ENCODE measurements at places on chromosomes 5 and 9. TPM values are rescaled to one million over a fixed set of nuclear protein-coding genes. Genes with fewer than 3 reads are reported as not detected.

GRCh38 chr9:129598089-129598596, 22.8 kb downstream of the C9orf50 start:
- no peak for DNase-seq
- peaks cover 45% of the 10 kb centered on the region for H3K4me1 ChIP-seq

DNA sequence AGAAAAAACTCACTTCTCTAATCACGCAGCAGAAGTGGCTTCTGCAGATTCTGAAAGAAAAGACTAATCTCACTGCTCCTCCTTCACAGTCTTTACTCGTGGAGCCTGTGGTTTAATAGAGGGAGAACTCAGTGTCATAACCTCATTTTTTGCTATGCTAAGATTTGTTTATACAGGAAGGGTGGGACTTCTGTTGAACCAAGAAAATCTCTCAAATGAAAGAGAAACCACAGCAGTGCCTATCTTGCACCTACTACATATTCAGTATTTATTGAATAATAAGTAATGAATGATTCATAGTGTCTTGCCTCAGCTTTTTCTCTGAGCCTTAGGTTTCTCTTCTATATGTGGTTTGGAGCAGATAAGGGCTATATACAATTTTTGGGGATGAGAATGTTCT, 136.1 kb upstream of the DMAC1 start:
- no peak overlapping the region for H3K4me3 ChIP-seq
- DNase-seq: no peak
- H3K4me1 ChIP-seq: no peaks in the 10 kb centered on the region
- H3K27ac ChIP-seq: no peak overlapping the region
- no peaks in the 10 kb centered on the region for H3K27me3 ChIP-seq

DNA sequence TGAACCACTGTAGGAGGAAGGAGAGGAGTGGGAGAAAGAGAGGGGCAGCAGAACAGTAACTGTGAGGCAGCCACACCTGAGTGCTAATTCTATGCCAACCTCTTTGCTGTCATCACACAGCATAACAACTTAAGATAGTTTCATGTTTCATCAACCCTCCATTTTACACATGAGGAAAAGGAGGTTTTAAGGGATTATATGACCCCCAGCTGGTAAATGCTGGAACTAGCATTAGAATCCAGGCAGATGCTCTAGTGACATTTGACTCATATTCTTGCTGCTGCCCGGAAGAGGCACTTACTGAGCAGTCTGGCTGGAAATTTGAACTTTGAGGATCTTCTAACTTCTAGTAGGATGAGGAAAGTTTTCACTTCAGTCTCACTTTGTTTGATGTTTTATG, 24.1 kb upstream of the VLDLR start:
- H3K4me1 ChIP-seq: peaks cover 3% of the 10 kb centered on the region
- H3K27ac ChIP-seq: no peak overlapping the region
- no peaks in the 10 kb centered on the region for H3K36me3 ChIP-seq
- H3K27me3 ChIP-seq: no peaks in the 10 kb centered on the region

DNA sequence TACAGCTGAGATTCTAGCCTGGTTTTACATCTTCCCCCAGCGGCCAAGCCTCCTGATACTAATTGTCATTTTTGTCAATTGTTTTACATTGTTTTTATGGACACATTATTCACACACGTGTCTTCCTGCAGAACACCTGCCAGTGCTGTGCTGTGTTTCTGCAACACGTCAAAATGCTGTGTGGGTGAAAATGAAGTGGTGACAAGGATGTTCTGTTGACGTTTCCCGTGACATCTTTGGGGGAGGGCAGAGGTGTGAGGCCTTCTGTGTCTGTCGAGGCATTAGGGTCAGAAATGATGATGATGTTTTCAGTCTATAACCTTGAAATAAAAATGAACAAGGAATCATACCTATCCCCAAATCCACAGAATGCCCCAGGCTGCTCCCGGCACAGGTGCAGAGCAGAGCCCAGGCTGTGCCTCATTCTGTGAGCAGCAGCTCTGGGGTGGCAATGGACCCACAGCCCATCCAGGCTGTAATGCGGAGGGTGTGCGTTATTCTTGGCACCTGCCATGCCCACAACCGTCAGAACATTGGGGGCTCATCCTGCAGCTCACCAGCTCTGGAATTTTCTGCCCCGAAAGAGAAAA, 23.6 kb upstream of the CEP72 start:
- no peak overlapping the region for H3K4me3 ChIP-seq
- no peak for DNase-seq
- H3K4me1 ChIP-seq: peaks cover 19% of the 10 kb centered on the region
- no peaks in the 10 kb centered on the region for H3K36me3 ChIP-seq

DNA sequence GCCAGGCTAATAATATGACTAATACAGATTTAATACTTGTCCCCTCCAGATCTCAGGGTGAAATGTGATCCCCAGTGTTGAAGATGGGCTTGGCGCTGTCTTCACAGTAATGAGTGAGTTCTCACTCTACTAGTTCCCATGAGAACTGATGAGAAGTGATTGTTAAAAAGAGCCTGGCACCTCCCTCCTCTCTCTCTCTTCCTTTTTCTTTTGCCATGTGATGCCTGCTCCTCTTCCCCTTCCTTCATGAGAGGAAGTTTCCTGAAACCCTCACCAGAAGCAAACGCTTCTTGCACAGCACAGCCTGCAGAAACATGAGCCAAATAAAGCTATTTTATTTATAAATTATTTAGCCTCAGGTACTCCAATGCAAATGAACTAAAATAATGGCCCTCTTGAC, 55.2 kb downstream of the GLDC start:
- H3K4me3 ChIP-seq: no peak overlapping the region
- H3K27me3 ChIP-seq: no peaks in the 10 kb centered on the region
- H3K27ac ChIP-seq: no peak overlapping the region
- no peaks in the 10 kb centered on the region for H3K36me3 ChIP-seq

DNA sequence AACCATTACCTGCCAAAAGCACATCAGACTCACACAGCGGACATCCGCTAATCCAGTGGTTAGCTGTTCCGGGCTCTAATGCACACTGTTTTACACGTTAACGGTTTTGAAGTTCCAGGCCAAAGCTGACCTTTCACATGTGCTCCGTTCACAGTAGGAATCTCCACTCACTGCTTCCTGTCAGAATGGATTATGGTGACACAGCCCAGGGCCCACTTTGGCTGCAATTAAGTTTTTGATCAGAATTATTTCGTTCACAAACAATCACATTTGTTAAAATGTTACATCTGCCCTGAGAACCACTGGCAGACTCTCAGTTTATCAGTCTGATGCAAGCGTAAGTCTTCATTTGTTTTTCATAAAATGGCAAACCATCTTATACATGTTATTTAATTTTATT, 30.2 kb upstream of the CATSPER3 start:
- H3K36me3 ChIP-seq: peaks cover 5% of the 10 kb centered on the region
- DNase-seq: no peak
- H3K4me1 ChIP-seq: no peaks in the 10 kb centered on the region
- no peak overlapping the region for H3K4me3 ChIP-seq
- H3K27me3 ChIP-seq: no peaks in the 10 kb centered on the region

- peak within 1 kb of the TSS; percentile 96 for H3K4me3 ChIP-seq
- peaks cover 13% of the 10 kb centered on the region for H3K27me3 ChIP-seq
- no peaks in the 10 kb centered on the region for H3K4me1 ChIP-seq
These were observed at the start of gene SLC1A3 for GRCh38 chr5:36606428-36607113. SLC1A3 (plus strand) TSS chr5:36606606; CDS start chr5:36608424, 1,818 bp downstream.

DNA sequence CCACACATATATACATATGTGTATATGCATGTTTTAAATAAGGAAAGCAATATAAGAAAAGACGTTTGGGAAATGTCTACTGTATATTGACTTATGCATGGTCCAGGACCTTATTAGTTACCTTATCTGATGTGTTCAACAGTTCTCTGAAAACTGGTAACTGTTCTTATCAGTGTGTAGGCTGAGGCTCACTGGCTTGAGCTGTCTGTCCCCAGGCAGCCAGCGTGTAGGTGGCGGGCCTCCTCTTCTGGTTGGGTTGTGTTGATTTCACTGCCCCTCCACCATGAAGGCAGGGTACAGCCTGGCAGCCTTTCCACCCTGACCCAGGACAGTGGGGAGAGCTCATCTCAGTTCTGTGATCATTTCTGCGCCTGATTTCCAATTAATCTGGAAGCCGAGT, 38.7 kb upstream of the SEMA4D start:
- no peak overlapping the region for H3K27ac ChIP-seq
- H3K36me3 ChIP-seq: no peaks in the 10 kb centered on the region
- peaks cover 20% of the 10 kb centered on the region for H3K4me1 ChIP-seq
- no peaks in the 10 kb centered on the region for H3K27me3 ChIP-seq

DNA sequence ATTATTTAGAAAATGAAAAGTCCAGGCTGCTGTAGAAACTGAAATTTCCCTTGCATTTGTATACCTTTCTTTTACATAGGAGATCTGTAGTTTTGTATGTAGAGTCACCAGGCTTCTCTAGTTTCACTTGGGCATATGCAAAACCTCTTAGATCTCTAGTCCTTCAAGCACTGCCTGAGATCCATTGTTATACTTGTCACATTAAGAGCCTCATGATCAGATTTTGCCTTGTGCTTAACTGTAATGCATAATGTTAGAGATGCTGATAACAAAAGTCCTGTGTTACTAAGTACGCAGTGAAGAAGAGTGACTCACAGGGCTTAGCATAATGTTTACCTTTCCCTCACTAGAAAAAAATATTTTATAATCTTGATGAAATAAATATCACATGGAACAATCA, 250.2 kb downstream of the CYLC2 start:
- H3K27ac ChIP-seq: no peak overlapping the region
- no peak overlapping the region for H3K4me3 ChIP-seq
- no peaks in the 10 kb centered on the region for H3K4me1 ChIP-seq
- no peaks in the 10 kb centered on the region for H3K36me3 ChIP-seq
- DNase-seq: no peak

GRCh38 chr9:70933321-70933720, 188.1 kb downstream of the TRPM3 start:
- DNase-seq: no peak
- no peak overlapping the region for H3K27ac ChIP-seq
- no peaks in the 10 kb centered on the region for H3K36me3 ChIP-seq

DNA sequence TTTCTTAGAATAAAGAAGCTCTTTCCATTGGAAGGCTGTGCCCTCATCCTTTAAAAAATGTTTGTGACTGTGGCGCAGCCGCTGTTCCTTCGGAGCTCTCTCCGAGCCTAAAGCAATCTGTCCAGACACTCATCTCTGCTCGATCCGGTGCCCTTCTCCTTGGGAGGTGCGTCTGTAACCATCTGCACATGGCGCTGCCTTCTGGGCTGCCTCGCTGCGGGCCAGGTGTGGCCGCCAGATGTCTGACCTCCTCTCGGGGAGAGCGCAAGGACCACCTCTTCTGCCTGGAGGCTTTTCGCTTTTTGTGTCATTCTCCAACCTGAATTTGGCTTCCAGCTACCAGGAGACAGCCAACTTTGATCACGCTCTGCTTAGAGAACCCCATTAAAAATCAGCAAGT, 153.4 kb upstream of the PTCH1 start:
- no peak overlapping the region for H3K27ac ChIP-seq
- no peak overlapping the region for H3K4me3 ChIP-seq
- peaks cover 71% of the 10 kb centered on the region for H3K27me3 ChIP-seq
- H3K4me1 ChIP-seq: no peaks in the 10 kb centered on the region
- H3K36me3 ChIP-seq: no peaks in the 10 kb centered on the region

- peak overlapping the region; percentile 69 for H3K4me3 ChIP-seq
- peaks cover 15% of the 10 kb centered on the region for H3K36me3 ChIP-seq
- H3K27ac ChIP-seq: peak overlapping the region; percentile 73
- DNase-seq: no peak
These were observed 110.0 kb downstream of the PAM start for GRCh38 chr5:102865171-102865509.

DNA sequence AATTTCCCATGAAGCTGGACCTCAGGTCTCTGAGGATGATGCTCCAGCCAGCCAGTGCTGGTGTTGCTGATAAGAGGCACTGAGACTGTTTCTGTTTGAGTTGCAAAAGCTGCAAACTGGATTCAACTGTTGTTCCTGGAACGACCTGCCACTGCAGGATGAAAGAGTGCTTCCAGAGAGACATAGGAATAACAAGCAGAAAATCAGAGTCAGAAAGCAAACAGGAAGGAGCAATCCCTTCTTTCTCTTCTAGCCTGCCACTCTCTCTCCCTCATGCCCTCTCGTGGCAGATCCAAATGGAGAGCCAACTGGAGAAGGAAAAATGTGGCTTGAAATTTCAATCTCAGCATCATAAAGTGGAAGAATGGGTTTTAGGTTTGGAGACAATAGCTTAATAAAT, 110.4 kb downstream of the STARD4 start:
- peaks cover 13% of the 10 kb centered on the region for H3K4me1 ChIP-seq
- no peak overlapping the region for H3K4me3 ChIP-seq
- DNase-seq: no peak
- H3K36me3 ChIP-seq: no peaks in the 10 kb centered on the region
- no peaks in the 10 kb centered on the region for H3K27me3 ChIP-seq
- H3K27ac ChIP-seq: no peak overlapping the region

PLAC8L1 gene
- total RNA-seq: 3.8 TPM

NPM1 gene
- total RNA-seq: 1,708 TPM

ZDHHC21 gene
- 11.8 TPM for total RNA-seq

ANKRD18A gene
- total RNA-seq: 27.3 TPM

PCDHGB7 gene
- total RNA-seq: 9.8 TPM

CCDC187 gene
- total RNA-seq: 0.73 TPM

Measured in Calu3 (cell line).